ENCODE measurements at places on chromosomes 3 and 15.

- H3K27me3 ChIP-seq, result no peaks in the 10 kb centered on the region
- no peaks in the 10 kb centered on the region for H3K4me1 ChIP-seq
- H3K27ac ChIP-seq, result no peak overlapping the region
- H3K36me3 ChIP-seq, result no peaks in the 10 kb centered on the region
- no peak for DNase-seq
Observed at GRCh38 chr3:32888739-32889138, 62.7 kb upstream of the CCR4 start.

GRCh38 chr3:16496408-16497222 is 16.9 kb downstream of the RFTN1 start:
- H3K27ac ChIP-seq, result no peak overlapping the region
- no peaks in the 10 kb centered on the region for H3K27me3 ChIP-seq
- no peak overlapping the region for H3K4me3 ChIP-seq

DNA sequence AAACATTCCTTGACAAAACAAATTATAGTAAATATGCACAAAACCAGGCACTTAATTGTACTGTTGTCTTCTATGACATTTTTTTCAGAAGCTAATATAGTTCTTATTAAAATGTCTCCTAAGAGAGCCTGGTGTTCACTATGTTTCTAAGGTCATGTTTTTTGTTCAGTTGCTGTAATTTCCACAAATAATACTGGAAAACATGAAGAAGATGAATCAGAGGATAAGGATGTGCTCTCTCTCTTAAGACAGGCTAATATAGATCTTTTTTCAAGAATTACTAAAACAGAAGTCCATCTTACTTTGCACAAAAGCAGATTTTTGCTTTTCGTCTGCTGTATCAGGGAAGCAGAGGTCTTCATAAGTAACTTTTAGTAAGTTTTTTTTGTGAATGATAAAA is 823.0 kb upstream of the NECTIN3 start:
- no peaks in the 10 kb centered on the region for H3K4me1 ChIP-seq
- no peak for DNase-seq
- H3K27ac ChIP-seq, result no peak overlapping the region
- H3K27me3 ChIP-seq, result no peaks in the 10 kb centered on the region

DNA sequence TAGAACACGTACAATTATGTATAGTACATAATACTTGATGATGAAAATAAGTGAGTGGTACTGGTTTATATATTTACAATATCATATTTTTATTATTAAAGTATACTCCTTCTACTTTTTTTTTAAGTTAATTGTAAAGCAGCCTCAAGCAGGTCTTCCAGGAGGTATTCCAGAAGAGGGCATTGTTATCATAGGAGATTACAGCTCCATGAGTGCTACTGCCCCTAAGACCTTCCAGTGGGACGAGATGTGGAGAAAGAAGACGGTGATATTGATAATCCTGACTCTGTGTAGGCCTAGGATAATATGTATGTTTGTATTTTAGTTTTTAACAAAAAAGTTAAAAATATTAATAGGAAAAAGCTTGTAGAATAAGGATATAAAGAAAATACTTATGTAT is 40.3 kb upstream of the SCN5A start:
- no peaks in the 10 kb centered on the region for H3K27me3 ChIP-seq
- H3K4me3 ChIP-seq, result no peak overlapping the region
- no peaks in the 10 kb centered on the region for H3K4me1 ChIP-seq
- DNase-seq, result no peak
- H3K36me3 ChIP-seq, result no peaks in the 10 kb centered on the region

DNA sequence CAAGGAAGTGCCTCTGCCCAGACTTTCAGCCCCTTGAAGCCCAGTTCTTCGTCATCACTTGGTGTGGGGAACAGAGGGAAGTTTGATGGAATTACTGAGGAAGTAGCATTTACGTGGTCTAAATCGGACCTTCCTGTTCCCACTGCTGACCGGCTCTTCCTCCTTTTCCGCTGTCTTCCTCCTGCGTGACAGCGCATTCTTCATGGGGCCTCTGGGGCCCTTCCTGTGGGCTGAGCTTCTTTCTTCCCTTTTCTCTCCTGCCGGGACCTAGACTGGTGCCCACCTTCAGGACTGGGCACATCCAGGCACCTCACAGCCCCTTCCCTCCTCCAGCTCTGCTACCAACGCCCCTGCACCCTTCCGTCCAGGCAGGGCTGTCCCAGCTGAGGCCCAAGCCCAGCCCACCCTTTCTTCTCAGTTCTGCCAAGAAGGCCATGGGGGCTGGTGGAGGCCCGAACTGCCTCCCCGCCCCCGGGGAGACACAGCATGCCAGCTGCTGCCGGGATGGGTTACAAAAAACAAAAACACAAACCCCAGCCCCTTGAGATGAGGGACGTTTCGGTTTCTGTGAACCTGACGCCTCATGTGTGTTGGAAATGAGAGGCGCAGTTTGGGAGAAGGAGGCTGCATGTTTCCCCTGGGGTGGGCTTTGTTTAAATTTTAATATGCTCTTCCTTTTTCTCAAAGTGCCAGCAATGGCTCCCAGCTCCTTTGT is 19.1 kb downstream of the ZNF710 start:
- no peak for DNase-seq
- H3K27me3 ChIP-seq, result no peaks in the 10 kb centered on the region
- H3K4me3 ChIP-seq, result no peak overlapping the region
- H3K27ac ChIP-seq, result no peak overlapping the region

- DNase-seq, result no peak
- no peaks in the 10 kb centered on the region for H3K4me1 ChIP-seq
- no peak overlapping the region for H3K27ac ChIP-seq
- H3K36me3 ChIP-seq, result no peaks in the 10 kb centered on the region
- peak overlapping the region; percentile 12 for H3K4me3 ChIP-seq
Observed at GRCh38 chr15:48086133-48086532, 34.7 kb upstream of the SLC24A5 start.

- no peaks in the 10 kb centered on the region for H3K27me3 ChIP-seq
- H3K4me1 ChIP-seq, result no peaks in the 10 kb centered on the region
- no peak overlapping the region for H3K27ac ChIP-seq
- no peak for DNase-seq
- H3K36me3 ChIP-seq, result no peaks in the 10 kb centered on the region
Observed at GRCh38 chr3:130596484-130596883, 79.5 kb downstream of the COL6A6 start.

DNA sequence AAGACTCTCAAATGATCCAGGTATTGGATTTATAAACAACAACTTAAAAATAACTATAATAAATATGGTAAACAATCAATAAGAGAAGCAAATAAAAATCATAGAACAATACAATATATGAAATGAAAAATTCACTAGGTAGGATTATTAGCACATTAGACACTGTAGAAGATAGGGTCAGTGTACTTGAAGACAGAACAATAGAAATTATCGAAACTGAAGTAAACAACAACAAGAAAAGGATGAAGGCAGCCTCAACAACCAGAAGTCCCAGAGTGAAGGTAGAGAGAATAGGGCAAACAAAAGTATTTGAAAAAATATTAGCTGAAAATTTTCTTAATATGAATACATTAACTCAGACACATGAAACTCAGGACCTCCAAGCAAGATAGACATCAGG is 11.9 kb downstream of the IQCB1 start:
- no peak overlapping the region for H3K4me3 ChIP-seq
- H3K36me3 ChIP-seq, result no peaks in the 10 kb centered on the region
- DNase-seq, result no peak
- peaks cover 2% of the 10 kb centered on the region for H3K4me1 ChIP-seq
- H3K27me3 ChIP-seq, result no peaks in the 10 kb centered on the region

- no peaks in the 10 kb centered on the region for H3K36me3 ChIP-seq
- H3K27ac ChIP-seq, result peak overlapping the region; percentile 2
- H3K27me3 ChIP-seq, result no peaks in the 10 kb centered on the region
Observed at GRCh38 chr3:38834110-38834509, 18.1 kb upstream of the SCN10A start.
